ENCODE measurements at places on chromosomes 6 and 20.

- no peak for DNase-seq
Observed at GRCh38 chr20:36336204-36336603, 30.1 kb downstream of the DLGAP4 start.

DNA sequence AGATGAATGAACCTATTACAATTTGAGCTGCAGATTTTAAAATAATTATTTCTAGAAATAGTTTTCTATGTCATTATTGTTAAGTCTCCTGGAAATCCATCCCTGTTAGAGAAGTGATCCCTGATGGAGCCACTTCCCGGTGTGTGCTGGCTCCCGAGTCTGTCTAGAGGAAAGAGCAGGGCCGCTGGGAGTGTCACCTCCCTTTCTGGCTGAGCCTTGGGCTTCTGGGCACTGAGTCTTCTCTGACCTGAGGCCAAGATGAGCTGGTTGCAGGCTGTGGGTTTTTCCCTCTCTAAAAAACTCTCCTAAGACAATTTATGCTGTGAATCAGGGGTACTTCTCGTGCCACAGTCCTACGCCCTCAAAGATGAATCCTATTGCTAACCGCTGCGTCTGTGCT is 28.8 kb upstream of the TCFL5 start:
- no peak for DNase-seq

DNA sequence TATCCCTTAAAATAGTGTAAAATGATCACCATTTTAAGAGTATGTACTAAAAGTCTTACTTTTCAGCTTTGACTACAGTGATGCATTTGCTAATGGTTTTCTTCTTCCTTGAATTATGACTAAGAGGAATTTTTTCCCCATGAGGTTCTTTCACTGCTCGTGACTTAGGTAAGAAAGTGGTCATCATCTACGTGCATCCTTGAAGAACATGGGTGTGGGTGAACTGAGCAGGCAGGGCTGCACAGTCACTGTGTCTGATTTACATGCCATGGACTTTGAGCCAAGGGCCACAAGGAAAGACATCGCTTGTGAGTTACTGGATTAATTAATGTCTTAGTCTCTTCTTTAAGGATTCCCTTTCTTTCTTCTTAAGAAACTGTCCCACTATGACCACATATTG is 33.3 kb downstream of the NQO2 start:
- DNase-seq, result no peak

GRCh38 chr20:33679758-33680485 is 5.7 kb upstream of the NECAB3 start:
- peak; percentile 83 for DNase-seq

GRCh38 chr6:3363296-3364025 is 93.4 kb downstream of the SLC22A23 start:
- no peak for DNase-seq

DNA sequence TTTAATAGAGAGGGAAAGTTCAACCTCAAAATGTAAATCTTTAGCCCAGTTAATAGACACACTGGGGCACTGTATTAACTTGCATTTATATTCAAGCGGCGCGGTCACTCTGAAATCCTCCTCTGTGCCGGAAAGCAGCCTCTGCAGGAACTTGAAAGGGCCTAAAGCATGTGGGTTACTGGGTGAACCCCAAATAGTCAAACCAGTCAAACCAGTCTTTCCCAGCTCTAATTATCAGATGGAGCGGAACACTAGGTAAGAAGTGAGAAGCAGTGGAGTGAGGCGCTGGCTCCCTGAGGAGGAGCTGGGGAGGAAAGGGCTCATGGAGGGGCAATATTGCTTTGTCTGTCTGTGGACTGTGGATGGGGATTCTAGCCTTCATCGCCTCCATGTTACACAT is 531.3 kb downstream of the QKI start:
- no peak for DNase-seq

- DNase-seq, result no peak
Observed at GRCh38 chr6:14885498-14885897, 360.4 kb upstream of the JARID2 start.

- DNase-seq, result peak; percentile 20
Observed at GRCh38 chr6:39812853-39813533, 20.8 kb downstream of the DAAM2 start.

- DNase-seq, result no peak
Observed at GRCh38 chr6:43359381-43359780, 10.1 kb downstream of the ZNF318 start.

DNA sequence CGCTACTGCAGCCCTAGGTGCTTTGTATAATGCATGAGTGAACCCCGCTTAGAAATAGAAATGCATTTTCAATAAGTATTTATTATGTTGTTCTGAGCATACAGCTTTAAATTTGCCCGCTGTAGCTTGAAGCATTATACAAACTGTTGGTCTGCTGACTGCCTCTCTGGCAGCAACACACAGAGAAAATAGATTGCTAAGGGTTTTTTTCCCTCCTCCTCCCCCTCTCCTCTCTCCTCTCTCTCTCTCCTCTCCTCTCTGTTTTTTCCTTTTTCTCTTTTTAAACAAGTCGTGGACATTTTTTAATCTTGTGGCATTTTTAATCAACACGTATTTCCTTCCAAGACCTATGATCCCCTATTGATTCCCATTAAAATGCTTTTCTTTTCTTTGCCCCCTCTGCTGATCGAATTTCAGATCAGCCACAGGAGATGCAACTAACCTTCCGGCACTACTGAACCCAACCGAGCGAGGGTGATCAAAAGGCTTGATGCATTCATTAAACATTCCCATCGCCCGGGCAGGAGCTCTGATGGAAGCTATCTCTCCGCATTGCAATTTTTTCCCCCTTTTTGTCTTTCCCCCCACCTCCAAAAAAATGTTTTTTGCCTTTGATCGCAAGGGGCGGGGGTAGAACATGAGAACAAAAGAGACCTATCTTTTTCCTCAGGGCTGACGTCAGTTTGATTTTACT is 90.7 kb upstream of the ARID1B start:
- DNase-seq, result peak; percentile 72

DNA sequence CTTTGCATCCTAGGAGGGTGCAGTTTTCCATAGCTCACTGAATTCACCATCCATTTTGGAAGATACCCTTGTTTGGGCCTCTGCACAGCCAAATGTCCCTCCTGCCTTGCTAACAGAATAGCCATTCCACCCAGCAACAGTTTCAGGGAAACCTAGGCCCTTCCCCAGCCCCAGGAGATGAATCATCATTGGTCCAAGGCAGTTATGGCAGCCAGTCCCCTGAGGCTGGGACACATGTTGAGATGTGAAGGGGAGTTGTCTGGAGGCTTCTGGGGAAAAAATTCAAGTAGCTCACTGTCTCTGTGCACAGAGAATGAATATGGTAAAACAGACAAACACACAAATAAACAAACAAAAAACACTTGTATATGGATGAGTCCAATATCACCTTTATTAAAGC is 17.4 kb upstream of the SIRPB2 start:
- no peak for DNase-seq

GRCh38 chr6:31037682-31038081 is 27.4 kb downstream of the MUC22 start:
- no peak for DNase-seq
